NCI-H1930 (cell line): ENCODE measurements at places on chromosomes 16 and 17.

- no peak for DNase-seq
Measured at GRCh38 chr16:59339871-59340270, 605.8 kb upstream of the GOT2 start.

DNA sequence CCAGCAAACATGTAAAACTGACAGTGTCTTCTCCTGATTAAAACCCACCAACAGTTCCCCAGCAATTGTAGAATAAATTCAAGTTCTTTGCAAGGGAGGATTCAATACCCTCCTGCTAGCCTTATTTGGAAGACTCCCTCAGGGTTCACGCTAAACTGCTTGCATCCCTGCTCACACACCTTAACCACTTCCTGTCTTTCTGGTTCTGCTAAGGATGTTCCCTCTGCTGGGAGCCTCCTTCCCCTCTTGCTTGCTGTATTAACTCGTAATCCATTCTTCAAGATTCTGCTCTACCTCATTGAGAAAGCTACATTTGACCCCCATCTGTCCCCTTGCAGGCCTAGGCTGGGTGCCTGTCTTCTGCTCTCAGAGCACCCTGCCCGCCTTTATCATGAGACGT, 2.3 kb upstream of the SHISA6 start:
- DNase-seq, result no peak

DNA sequence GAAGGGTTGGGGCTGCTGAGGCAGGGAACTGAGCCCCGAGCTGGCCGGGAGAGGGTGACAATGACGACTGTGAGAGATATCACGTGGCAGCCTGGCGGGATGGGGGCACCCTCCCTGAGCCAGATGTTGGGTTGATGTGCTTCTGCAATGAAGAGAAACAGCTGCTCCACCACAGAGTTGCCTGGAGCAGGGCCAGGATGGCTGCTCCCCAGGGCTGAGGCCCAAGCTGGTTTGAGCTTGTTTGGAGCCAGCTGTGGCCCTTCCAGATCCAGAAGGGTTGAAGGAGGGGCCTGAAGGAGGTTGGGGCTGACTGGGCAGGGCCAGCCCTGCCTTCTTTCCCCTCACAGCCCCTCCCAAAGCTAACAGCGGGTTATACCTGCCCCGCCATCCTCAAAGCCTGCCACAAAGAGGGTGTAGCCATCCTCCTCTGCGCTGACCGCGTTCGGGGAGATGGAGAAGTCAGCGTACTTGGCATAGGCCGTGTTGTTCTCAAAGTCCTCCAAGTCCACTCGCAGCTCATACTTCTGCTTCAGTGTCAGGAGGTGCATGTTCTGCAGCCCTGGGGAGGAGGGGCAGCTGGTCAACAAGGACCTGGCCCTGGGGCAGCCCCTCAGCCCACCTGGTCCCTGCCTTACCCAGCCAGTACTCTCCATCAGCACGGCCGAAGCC, 2.1 kb downstream of the MFAP4 start:
- no peak for DNase-seq

- peak; percentile 5 for DNase-seq
Measured at GRCh38 chr17:42720996-42721583, 23.8 kb downstream of the EZH1 start.

- DNase-seq, result no peak
Measured at GRCh38 chr16:81731649-81732048, 47.4 kb upstream of the PLCG2 start.

- no peak for DNase-seq
Measured at GRCh38 chr16:52114379-52114778, 432.6 kb downstream of the TOX3 start.

GRCh38 chr16:30744183-30744582, 4.0 kb upstream of the PHKG2 start:
- no peak for DNase-seq

DNA sequence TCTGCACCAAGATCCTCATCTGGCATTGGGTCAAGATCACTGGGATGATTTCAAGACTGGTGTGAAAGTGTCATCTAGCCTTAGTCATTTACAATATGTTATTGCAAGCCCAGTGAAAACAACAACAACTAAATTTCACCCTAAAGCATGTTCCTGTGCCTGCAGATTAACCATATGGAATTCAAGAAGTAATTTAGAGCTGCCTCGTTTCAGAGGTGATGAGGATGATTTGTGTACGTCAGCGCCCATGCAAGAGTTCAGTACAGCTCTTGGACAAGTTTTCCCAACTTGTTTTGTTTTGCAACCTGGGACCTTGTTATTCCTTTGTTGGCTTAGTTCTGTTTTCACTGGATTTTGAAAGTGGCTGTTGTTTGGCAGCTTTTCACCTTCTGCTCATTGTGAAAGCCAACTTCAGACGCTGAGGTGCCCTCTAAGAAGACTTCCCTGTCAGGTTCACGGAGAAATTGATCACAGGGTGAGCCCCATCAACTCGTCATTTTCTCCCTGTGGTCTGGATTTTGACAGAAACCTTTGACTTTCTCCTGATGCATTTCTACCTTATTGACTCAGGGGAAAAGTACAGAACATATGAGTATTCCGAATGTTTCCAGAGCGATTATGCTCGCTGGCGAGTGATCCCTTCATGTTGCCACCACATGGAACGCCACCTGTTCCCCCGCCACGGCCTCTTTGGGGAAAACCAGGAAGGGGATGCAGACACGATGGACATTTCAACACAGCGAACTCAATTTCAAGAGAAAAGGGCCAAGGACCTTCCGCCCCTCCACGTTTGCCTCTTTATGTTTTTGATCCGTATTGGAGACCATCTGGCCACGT, 85.6 kb downstream of the FOXL1 start:
- no peak for DNase-seq

- no peak for DNase-seq
Measured at GRCh38 chr16:1021553-1022160, 40.1 kb downstream of the SOX8 start.

GRCh38 chr17:33396818-33397217, 103.7 kb upstream of the ASIC2 start:
- no peak for DNase-seq

DNA sequence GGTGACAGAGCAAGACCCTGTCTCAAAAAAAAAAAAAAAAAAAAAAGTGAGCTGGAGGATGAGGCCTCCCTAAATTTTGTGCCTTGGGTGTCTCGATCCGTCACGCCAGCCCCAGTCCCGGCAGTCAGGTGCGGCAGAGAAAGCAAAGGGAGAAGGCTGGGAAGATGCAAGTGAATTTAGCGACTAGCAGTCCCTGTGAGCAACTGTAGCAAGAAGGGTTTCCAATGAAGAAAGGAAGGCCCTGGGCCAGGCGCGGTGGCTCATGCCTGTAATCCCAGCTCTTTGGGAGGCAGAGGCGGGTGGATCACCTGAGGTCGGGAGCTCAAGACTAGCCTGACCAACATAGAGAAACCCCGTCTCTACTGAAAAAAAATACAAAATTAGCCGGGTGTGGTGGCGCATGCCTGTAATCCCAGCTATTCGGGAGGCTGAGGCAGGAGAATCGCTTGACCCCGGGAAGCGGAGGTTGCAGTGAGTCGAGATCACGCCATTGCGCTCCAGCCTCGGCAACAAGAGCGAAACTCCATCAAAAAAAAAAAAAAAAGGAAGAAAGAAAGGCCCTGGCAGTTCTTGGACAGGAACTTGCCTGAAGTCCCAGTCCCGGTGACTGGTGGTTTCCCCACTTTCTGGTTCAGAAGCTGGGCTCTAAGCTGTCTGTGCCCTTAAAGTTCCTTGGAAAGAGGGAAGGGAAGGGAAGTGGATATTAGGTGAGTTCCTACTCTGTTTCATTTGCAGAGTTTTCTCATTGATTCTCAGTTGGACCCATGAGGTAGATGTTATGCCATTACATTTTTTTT, 1.8 kb upstream of the QPRT start:
- no peak for DNase-seq

DNA sequence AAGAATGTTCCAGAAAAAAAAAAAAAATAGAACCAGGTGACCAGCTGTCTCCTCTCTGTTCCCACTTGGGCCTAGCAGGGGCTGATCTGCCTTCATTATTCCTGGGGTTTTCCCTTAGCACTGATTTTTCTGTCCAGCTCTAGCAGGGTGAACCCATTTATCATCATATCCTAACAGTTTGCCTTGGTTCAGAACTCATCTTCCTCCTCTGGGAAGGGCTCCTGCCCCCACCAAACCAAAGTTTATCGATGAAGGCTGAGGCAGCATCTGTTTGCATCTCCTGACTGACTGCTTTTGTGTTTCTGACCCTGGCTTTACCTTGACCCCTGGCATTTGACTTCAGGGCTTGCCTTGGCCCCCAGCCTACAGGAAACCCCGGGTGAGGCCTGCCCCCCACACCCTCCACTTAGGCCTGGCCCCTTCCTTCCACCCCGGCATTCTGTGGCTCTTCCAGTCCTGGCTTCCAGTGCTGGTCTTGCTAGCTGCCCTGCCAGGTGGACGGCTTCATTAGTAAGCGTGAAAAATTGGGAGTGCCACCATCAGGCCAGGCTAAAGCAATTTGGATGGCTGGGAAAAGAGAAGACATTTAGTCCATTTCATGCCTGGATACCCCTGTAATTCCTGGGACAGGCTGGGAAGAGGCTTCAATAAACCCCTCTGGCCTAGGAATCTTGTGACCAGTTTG, 164.9 kb downstream of the CCDC182 start:
- DNase-seq, result no peak

DNA sequence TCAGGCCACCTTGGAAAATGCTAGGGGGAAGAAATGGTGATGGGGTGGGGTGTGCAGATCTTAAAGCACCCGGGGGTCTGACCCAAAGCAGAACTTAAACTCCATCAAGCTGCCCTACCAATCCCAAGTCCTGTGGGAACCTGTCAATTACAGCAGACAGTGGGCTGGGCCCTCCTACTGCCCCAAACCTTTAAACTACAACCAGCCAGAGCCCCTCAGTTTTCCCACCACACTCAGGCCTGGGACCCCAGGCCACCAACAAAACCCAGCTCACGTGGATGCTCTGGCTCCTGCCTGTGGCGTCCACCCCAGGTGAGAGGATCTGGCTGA, 2.7 kb downstream of the MYO18A start:
- no peak for DNase-seq

GRCh38 chr17:57283203-57283971, 27.1 kb downstream of the MSI2 start:
- no peak for DNase-seq

DNA sequence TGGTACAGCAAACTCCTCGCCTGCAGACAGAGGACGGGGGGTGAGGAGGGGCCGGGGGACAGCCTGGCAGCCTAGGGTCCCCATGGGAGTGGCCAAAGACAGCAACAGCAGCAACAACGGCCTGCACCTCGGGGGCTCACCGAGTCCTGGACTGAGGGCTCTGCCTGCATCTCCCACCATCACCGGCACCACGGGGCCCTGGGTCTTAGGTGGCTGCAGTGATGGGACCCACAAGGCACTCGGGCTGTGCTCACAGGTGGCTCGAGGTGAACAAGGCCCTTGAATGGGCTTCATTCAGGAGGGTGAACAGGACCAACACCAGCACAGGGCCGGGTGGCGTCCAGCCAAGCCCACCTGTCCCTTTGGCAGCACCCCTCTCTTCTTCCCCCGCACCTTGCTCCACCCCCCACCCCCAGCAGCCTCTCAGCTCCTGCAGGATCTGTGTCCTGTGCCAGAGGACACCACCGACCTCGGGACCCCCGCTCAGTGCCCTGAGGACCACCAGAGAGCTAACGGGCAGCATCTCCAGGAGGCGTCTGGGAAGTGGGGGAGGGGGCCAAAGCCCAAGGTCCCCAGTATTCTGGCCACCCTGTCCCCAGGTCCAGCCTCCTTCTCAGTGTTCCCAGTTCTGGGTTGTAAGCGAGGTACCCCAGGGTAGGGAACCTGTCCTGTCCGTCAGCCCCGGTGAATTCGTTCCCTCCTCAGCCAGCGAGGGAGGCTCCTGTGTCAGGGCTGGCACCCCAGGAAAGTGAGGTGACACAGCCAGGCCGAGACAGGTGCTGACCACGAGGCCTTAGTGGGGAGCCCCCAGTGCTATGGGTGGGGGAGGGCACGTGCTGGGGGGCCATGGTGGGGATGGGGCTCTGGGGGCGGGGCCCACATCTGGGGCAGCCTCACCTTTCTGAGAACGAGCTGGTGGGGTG, 94.3 kb downstream of the TBC1D16 start:
- no peak for DNase-seq
